ENCODE measurements at places on chromosomes 5 and 9. TPM values are rescaled to one million over a fixed set of nuclear protein-coding genes. Genes with fewer than 3 reads are reported as not detected.

PLAC8L1 gene
- polyA plus RNA-seq, result 0.33 TPM

FBN2 gene
- polyA plus RNA-seq, result 0.21 TPM

- H3K4me1 ChIP-seq, result no peaks in the 10 kb centered on the region
- no peaks in the 10 kb centered on the region for H3K36me3 ChIP-seq
- no peak overlapping the region for H3K27ac ChIP-seq
- no peaks in the 10 kb centered on the region for H3K27me3 ChIP-seq
- peak; percentile 14 for DNase-seq
Measured at GRCh38 chr5:96548905-96549304, 113.3 kb upstream of the CAST start.

DNA sequence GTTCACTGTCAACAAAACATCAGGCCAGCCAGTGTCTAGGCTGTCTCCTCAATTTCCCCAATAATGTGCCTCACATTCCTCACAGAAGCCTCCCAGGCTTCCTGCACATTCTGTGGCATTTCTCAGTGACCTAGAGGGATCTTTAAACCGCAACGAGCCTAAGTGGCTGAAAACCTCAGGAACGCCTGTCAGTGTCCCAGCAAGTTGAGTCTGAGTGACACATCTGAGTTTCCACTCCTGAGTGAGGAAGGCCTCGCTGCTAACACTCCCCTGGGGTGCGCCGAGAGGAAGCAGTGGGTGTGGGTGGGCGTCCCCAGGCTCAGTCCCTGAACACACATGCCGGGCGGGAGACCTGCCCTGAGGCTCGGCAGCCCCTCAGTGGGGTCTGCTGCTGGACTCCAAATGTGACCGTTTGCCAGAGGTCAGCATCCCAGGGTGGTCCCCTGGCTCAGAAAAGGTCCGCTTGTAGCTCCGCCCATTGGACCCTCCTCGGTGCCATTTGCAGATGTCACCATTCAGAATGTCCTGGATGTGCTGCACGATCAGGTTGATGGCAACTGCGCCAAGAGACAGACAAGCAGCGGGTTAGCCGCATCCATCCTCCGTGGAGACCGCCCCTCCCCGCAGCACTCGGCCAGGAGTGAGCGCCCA lies 6.3 kb downstream of the UCK1 start:
- H3K4me1 ChIP-seq, result no peaks in the 10 kb centered on the region
- H3K27ac ChIP-seq, result no peak overlapping the region
- no peak for DNase-seq
- no peaks in the 10 kb centered on the region for H3K27me3 ChIP-seq
- H3K4me3 ChIP-seq, result no peak overlapping the region

GRCh38 chr9:78893774-78894401 lies 597.0 kb downstream of the PSAT1 start:
- no peaks in the 10 kb centered on the region for H3K36me3 ChIP-seq
- H3K4me1 ChIP-seq, result no peaks in the 10 kb centered on the region
- no peak overlapping the region for H3K4me3 ChIP-seq

TEK gene
- 0.22 TPM for polyA plus RNA-seq

- DNase-seq, result peak; percentile 62
- H3K4me1 ChIP-seq, result peaks cover 9% of the 10 kb centered on the region
- H3K27ac ChIP-seq, result peak overlapping the region; percentile 80
- H3K36me3 ChIP-seq, result peaks cover 59% of the 10 kb centered on the region
- peaks cover 9% of the 10 kb centered on the region for H3K27me3 ChIP-seq
Measured at GRCh38 chr9:137278061-137278701, 655 bp downstream of the TOR4A start.

RASGRF2 gene
- polyA plus RNA-seq, result 2.4 TPM

PRLR gene
- polyA plus RNA-seq, result 1.4 TPM

DNA sequence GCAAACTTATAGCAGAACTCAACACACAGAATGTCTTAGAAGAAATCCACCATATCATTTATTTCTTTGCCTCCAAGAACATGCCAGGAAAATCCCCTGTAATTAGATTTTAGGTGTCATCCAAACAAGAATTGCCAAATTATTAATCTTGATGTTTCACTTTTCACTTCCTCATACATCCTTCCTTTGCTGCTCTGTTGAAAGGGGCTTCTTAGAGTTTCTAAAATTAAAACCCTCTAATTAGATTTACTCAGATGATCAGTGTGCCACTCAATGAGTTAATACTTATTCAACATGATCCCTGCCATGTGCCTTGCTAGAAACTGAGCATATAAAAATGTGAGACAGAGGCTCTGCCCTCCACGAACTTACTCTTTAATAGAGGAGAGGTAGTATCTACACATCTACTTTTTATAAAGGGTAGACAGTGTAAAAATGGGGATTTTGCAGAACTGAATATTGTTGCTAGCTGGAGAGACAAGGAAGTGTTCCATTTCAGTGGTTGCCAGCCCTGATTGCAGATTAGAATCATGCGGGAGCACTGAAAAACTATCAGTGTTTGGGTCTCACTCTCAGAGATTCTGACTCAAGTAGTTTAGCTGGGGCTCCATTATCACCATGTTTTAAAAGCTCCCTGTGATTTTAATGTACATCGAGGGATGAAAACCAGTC lies 498.4 kb downstream of the TLE4 start:
- H3K36me3 ChIP-seq, result no peaks in the 10 kb centered on the region
- H3K4me1 ChIP-seq, result no peaks in the 10 kb centered on the region
- H3K27ac ChIP-seq, result no peak overlapping the region

GDNF gene
- polyA plus RNA-seq, result not detected

BRINP1 gene
- polyA plus RNA-seq, result 0.19 TPM

PDLIM4 gene
- polyA plus RNA-seq, result 5.9 TPM

EGFLAM gene
- 1.9 TPM for polyA plus RNA-seq

DNA sequence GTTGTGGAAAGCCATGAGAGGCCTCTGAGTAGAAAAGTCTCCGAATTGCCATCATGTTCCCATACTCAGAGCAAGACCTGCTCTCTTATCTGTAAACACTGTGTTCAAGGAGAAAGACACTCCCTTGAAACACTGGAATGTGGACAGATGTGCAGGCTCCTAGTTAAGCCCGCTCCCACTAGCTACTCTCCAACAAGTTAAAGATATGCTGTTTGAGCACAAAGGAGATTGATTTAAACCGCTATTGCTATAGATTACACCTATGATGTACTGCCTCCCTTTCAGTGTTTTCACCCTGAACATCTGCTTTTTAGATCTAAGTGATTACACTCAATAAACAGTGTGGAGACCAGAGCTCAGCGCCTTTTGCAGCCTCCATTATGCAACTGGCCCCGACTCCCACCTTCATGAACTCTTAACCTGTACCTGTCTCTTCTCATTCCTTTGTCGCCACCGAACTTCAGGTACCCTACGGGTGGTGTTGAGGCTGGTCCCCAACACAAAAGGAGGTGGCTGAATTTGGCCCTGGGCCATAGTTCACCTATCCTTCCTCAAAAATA lies 47.5 kb downstream of the TMEM245 start:
- H3K36me3 ChIP-seq, result peaks cover 22% of the 10 kb centered on the region
- H3K27ac ChIP-seq, result no peak overlapping the region
- no peaks in the 10 kb centered on the region for H3K27me3 ChIP-seq
- H3K4me3 ChIP-seq, result no peak overlapping the region
- H3K4me1 ChIP-seq, result no peaks in the 10 kb centered on the region
- DNase-seq, result peak; percentile 29

DNA sequence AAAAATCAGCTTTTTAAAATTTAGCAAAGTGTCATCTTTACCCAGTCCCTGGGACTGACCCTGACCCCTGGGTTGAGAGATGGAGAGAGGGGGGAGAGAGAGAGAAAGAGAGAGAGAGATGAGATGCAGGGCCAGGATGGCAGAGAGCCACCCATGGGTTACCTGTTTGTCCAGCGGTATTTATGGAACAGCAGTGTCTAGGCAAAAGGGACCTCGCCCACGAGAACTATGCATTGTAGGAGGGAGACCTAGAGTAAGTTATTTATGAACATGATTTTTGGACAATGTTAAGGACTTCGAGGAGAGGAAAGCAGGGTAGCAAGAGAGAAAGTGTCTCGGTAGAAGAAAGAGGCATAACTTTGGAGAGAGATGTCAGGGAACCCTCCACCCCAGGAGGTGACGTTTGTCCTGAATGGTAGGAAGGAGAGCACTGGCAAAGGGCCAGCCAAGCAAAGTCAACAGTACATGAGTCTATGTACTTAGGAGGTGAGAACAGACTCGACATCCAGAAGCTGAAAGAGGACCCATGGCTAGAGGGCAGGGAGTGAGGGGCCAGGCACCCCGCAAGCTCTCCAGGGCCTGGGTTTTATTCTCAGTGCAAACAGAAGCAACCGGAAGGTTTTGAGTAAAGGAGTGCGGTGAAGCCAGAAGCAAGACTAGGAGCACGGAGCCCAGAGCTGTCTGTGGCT lies 30.5 kb upstream of the MSX2 start:
- DNase-seq, result peak; percentile 73
- H3K4me3 ChIP-seq, result no peak overlapping the region
- peaks cover 27% of the 10 kb centered on the region for H3K27me3 ChIP-seq
- peaks cover 4% of the 10 kb centered on the region for H3K4me1 ChIP-seq
- no peaks in the 10 kb centered on the region for H3K36me3 ChIP-seq
- no peak overlapping the region for H3K27ac ChIP-seq

- H3K27ac ChIP-seq, result no peak overlapping the region
- no peak for DNase-seq
- H3K36me3 ChIP-seq, result no peaks in the 10 kb centered on the region
- no peak overlapping the region for H3K4me3 ChIP-seq
- H3K4me1 ChIP-seq, result peaks cover 28% of the 10 kb centered on the region
Measured at GRCh38 chr5:95725071-95725820, 5.9 kb upstream of the RHOBTB3 start.

GRCh38 chr9:36448017-36448416 lies 47.9 kb upstream of the RNF38 start:
- H3K36me3 ChIP-seq, result no peaks in the 10 kb centered on the region
- H3K4me1 ChIP-seq, result no peaks in the 10 kb centered on the region
- no peak overlapping the region for H3K4me3 ChIP-seq
- no peak overlapping the region for H3K27ac ChIP-seq

DNA sequence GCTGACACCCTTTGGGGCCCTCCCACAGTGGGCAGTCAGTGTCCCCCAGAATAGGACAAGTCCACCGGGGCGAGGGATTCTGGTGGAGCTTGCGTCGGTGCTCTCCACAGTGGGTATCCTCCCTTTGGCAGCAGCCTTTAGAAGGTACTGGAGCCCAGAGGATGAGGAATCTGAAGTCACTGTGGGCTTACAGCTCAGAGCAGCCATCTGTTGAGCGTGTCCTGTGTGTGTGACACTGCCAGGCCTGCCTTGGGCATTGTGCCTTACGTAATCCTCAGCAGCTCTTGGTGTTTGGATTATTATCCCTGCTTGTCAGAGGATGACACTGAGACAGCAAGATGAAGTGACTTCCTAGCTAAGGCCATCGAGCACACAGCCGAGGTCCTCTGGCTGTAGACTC lies 12.6 kb downstream of the URM1 start:
- no peak overlapping the region for H3K27ac ChIP-seq
- no peak overlapping the region for H3K4me3 ChIP-seq
- no peak for DNase-seq
- H3K4me1 ChIP-seq, result no peaks in the 10 kb centered on the region
- no peaks in the 10 kb centered on the region for H3K27me3 ChIP-seq

GRCh38 chr5:156947925-156948324 lies 15.1 kb downstream of the TIMD4 start:
- no peak for DNase-seq

DNA sequence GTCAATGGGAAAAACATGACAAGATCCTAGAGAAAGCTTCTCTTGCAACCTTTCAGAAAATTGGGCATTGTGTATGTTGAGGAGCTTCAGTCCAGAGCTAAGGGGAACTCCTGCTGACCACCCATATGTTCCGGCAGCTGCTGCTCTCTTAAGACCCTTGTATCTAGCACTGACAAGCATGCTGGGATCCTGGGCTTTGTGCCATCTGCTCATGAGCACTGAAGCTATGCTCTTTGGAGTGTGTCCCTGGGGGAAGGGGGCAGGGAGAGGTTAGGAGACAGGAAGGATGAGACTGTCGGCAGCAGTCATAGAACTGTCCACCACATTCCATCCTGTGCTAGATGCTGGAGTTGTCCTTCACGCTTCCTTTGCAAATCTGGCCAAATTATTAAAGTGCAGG lies 109.3 kb downstream of the JAKMIP2 start:
- H3K4me1 ChIP-seq, result no peaks in the 10 kb centered on the region
- H3K27me3 ChIP-seq, result no peaks in the 10 kb centered on the region
- H3K4me3 ChIP-seq, result no peak overlapping the region
- DNase-seq, result no peak
- H3K36me3 ChIP-seq, result no peaks in the 10 kb centered on the region

DNA sequence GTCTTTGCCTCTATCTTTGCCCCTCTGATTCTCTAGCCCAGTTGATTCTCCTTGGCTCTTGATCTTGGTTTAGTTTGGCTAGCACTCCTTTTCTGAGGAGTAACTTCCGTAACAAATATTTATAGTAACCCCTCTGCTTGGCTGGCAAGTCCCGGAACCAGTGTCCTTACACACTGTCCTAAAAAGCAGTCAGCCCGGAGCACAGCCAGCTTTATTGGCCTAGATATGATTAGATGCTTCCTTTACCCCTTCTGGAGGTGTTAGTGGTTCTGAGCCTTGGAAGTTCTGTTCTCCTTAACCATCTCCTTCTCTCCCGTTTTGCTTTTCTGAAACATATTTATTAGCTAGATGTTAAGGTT lies 17.0 kb upstream of the MSMP start:
- H3K27me3 ChIP-seq, result no peaks in the 10 kb centered on the region
- peak; percentile 30 for DNase-seq
- peaks cover 9% of the 10 kb centered on the region for H3K36me3 ChIP-seq
- H3K27ac ChIP-seq, result peak overlapping the region; percentile 62
- H3K4me1 ChIP-seq, result peaks cover 8% of the 10 kb centered on the region

CSF1R gene
- 4.1 TPM for polyA plus RNA-seq

ZNF462 gene
- 0.54 TPM for polyA plus RNA-seq

TYRP1 gene
- polyA plus RNA-seq, result 1.6 TPM

GRCh38 chr5:142197098-142197497 lies 88.5 kb downstream of the NDFIP1 start:
- H3K4me3 ChIP-seq, result no peak overlapping the region
- H3K27ac ChIP-seq, result no peak overlapping the region
- no peaks in the 10 kb centered on the region for H3K4me1 ChIP-seq
- no peaks in the 10 kb centered on the region for H3K27me3 ChIP-seq

GPRIN1 gene
- polyA plus RNA-seq, result 0.54 TPM

- no peak overlapping the region for H3K4me3 ChIP-seq
- H3K27ac ChIP-seq, result peak overlapping the region; percentile 85
- no peaks in the 10 kb centered on the region for H3K36me3 ChIP-seq
- peak; percentile 80 for DNase-seq
- H3K27me3 ChIP-seq, result peaks cover 3% of the 10 kb centered on the region
Measured at GRCh38 chr9:129776938-129777768, 24.3 kb upstream of the PTGES start.

GRCh38 chr5:69271376-69271775 lies 36.7 kb downstream of the CDK7 start:
- no peaks in the 10 kb centered on the region for H3K4me1 ChIP-seq
- no peaks in the 10 kb centered on the region for H3K27me3 ChIP-seq
- no peak overlapping the region for H3K4me3 ChIP-seq
- H3K27ac ChIP-seq, result no peak overlapping the region

- H3K4me1 ChIP-seq, result no peaks in the 10 kb centered on the region
- H3K27me3 ChIP-seq, result no peaks in the 10 kb centered on the region
- no peak for DNase-seq
- no peak overlapping the region for H3K27ac ChIP-seq
- H3K4me3 ChIP-seq, result no peak overlapping the region
Measured at GRCh38 chr5:168214071-168214470, 77.4 kb upstream of the WWC1 start.
